ENCODE measurements at places on chromosomes 2 and 18.

GRCh38 chr2:7745369-7745768 is 828.2 kb downstream of the RNF144A start:
- peak; percentile 53 for DNase-seq

DNA sequence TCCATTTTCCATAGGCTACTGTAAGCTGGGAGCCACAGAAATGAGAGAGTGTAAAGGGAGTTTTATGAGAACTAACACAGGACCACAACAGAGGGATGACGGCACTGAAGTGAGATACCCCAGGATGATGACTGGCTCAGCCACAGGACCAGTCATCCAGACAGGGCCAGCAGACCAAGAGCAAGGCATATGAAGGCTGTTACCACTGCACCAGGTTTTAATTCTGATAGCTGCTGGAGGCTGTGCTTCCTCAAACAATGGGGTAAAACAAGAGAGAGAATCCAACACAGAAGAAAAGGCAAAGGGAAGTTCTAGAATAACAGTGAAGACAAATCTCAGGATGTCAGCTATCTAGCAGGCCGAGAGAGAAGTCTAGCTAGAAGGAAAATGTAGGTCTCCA is 94.9 kb downstream of the BCL2 start:
- no peak for DNase-seq

GRCh38 chr2:854460-854859 is 96.2 kb upstream of the SNTG2 start:
- DNase-seq, result no peak

- DNase-seq, result no peak
Measured at GRCh38 chr2:202432776-202433175, 56.6 kb downstream of the BMPR2 start.

DNA sequence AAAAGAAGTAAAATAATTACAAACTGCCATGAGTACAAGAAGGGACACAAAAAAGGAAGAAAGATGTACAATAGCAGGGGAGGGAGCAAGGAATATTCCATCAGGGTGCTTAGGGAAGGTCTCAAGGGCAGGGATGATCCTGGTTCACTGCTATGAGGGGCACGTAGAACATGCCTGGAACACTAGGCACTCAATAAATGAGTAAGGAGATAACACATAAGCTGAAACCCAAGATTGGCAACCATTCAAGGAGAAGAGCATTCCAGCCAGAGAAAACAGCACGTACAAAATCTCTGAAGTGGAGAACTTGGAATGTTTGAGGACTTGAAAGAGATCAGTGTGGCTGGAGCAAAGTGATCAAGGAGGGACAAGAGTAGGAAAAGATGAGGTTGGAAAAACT is 103.2 kb downstream of the FAM161A start:
- no peak for DNase-seq

GRCh38 chr2:42895134-42895790 is 102.9 kb upstream of the HAAO start:
- no peak for DNase-seq

DNA sequence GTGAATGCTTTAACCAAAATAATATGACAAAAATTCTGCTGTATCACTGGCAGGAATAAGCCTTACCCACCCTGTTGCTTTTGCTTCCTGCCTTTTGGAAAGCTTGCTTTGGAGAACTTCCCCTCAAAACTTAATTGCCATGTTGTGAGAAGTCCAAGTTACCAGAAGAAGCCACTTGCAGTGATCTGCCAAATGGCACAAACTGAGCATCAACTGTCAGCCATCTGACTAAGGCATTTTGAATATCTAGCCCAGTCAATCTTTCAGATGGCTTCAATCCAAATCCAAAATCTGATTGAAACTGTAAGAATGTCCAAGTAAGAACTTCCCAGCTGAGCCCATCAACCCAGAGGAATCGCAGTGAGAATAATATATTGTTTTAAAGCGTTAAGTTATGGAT is 216.5 kb upstream of the ZC3H15 start:
- DNase-seq, result no peak

DNA sequence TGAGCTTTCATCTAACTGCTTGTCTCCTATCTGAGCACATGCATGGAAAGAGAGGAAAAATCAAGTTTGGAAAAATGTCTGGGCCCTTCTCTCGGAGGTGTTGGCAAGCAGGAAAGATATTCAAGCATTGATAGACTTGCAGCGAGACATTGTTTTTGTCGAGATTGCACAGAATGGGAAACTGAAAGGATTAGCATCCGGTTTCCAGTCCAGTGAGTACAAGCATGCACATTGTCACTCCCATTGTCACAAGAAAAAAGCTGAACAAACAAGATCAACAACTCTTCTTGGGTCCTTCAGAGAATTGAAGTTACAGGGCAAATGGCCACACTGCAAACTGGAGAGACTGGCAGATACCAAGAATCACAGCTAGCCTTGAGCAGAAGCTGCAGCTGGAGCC is 19.6 kb upstream of the MC5R start:
- DNase-seq, result peak; percentile 25

DNA sequence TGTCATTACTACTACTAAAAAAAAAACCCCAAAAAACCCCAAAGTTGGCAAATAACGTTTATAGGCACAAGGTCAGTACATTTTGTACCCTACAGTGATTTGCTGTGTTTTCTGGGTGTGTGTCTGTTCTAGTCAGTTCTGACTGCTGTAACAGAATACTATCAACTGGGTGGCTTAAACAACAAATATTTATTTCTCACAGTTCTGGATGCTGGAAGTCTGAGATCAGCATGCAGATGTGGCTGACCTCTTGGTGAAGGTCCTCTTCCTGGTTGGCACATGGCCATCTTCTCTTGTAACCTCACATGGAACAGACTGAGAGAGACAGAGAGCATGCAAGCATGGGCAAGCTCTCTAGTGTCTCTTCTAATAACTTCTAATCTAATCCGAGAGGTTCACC is 103.1 kb downstream of the CERS6 start:
- DNase-seq, result peak; percentile 76
